AG20443 (cell line): ENCODE measurements at places on chromosomes 3 and 15.

DNA sequence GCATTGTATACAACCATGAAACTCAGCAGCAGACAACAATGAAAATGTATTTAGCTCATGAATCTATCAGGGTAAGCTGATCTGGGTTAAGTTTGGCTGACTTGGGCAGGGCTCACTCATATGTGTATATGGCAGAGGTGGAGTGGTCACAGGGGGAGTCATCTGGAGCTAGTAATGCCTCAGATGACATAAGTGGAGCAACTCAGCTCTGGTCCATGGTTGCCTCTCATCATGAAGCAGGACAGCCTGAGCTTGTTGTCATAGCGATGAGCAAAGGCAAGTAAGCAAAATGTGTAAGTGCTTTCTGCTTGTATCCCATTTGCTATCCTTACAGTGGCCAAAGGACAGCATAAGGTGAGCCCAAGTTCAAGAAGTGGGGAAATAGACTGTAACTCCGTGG lies 64.5 kb downstream of the ALCAM start:
- peak; percentile 10 for DNase-seq

DNA sequence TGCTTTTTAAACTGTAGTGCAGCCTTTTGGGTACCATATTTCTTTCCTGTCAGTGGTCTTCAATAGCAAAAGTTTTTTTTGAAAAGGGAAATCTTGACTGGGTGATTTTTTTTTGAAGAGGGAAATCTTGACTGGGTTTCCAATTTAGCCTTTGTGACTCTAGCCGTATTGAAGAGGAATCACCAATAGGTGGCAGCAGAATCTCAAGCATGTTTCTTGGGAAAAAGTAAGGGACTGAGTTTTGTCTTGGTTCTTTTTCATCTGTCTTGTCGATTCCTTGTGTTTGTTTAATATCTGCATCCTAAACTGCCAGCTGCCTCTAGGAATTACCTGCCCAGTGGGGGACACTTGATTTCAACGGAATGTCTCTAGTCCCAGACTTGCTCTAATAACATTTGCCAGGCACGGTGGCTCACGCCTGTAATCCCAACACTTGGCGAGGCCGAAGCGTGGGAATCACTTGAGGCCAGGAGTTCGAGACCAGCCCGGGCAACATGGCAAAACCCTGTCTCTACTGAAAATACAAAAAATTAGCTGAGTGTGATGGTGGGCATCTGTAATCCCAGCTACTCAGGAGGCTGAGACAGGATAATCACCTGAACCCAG lies 89.2 kb downstream of the RBPMS2 start:
- DNase-seq: peak; percentile 61

GRCh38 chr3:113148284-113148683 lies 63.1 kb upstream of the BOC start:
- no peak for DNase-seq

DNA sequence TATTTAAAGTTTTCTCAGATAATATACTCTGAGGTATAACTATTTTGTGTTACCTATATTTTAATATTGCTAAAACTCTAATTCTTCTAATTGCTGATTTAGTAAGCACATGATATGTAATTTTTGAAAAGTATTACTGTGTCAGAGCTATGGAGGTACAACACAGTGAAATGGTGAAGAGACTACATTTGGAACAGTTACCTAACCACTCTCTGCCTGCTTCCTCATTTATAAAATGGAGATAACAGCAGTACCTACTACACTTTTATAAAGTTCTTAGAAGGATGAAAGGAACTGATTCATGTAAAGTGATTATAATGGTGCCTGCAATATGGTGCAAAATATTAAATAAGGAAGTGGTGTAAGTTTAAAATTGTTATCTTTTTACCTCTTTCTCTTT lies 16.3 kb upstream of the NEK10 start:
- DNase-seq: no peak

GRCh38 chr3:186330772-186331460 lies 31.1 kb downstream of the DGKG start:
- DNase-seq: no peak
